CD4-positive, alpha-beta T cell (primary cell): ENCODE measurements at places on chromosomes 3 and 15.

DNA sequence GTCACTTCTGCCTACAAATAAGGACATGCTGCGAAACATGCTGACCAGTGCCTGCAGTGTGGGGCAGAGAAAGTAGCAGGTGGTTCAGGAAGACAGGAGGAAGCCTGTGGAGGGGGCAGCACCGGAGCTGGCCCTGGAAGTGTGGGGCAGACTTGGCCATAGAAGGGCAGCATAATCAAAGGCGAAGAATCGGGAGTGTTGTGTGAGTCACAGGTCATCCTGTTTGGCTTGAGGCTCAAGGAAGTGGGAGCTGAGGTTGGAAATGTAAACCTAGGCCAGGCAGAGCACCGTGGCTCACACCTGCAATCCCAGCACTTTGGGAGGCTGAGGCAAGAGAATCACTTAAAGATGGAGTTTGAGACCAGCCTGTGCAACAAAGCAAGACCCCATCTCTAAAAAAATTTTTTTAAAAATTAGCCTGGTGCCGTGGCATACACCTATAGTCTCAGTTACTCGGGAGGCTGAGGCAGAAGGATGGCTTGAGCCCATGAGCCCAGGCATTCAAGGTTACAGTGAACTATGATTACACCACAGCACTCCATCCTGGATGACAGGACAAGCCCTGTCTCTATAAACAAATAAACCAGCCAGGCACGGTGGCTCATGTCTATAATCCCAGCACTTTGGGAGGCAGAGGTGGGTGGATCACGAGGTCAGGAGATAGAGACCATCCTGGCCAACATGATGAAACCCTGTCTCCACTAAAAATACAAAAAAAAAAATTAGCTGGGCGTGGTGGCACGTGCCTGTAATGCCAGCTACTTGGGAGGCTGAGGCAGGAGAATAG lies 54.0 kb downstream of the FAM43A start:
- DNase-seq, result no peak

DNA sequence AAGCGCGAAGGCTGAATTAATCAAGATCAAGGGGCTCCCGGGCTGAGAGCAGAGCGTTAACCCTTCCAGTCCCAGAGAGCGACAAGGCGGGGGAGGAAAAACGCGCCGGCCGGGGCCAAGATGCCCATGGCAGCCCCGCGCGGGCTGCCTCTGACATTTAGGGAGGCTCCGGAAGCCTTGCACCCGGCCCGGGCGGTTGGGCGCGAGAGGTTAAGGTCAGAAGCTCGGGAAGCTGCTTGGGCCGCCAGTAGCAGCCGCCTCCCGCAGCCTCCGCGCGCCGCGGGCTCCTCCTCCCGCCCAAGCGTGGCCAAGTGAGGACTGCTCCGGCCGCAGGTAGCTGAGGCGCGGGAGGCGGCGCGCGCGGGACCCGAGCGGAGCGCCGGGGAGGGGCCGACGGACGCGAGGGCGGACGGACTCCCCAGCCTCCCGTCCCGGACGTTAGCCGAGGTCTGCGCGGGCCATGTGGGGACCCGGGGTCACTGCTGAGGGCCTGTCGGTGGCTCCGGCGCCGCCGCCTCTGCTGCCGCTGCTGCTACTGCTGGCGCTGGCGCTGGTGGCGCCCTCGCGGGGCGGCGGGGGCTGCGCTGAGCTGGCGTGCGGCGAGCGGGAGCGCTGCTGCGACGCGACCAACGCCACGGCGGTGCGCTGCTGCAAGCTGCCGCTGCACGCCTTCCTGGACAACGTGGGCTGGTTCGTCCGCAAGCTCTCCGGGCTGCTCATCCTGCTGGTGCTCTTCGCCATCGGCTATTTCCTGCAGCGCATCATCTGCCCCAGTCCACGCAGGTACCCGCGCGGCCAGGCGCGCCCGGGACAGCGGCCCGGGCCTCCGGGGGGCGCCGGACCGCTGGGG lies at the start of gene C3orf80:
TSS of gene C3orf80 (plus strand) at position 247 of the 850 bp plus-strand sequence. CDS start at position 461, 214 bp downstream.
- no peak for DNase-seq

- peak; percentile 55 for DNase-seq
Observed at GRCh38 chr15:71440489-71441110, 325.3 kb downstream of the THSD4 start.

GRCh38 chr15:70077188-70078147 lies 20.2 kb downstream of the TLE3 start:
- DNase-seq, result no peak
